Stimulated activated CD4-positive, alpha-beta T cell treated with anti-CD3 and anti-CD28 coated beads, Interleukin-2, amount 100 ng/mL, for 24 hours (primary cell): ENCODE measurements at places on chromosomes 6 and 20.

DNA sequence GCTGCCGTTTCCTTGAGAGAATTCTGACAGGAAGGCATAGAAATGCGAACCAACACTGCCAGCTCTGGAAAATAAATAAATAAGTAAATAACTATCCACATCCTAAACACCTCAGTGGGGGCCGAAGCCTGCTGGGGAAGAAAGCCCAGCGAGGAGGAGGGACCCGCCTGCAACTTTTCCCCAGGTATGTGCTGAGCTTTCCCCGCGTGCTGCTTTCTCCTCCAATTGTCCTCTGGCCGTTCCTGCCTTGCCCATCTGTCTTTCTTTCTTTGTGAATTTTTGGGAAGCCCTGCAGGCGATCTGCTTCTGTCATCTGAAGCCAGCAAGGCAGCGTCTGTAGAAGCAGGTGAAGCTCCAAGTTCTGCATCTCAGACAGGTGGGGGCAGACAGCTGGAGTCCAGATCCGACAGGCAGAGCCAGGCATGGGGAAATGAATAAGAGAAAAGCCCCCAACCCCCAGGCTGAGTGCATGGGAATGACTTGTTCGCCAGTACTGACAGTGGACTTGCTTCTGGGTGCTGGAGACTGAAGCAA lies 49.2 kb upstream of the IL17A start:
- no peak for DNase-seq

GRCh38 chr6:132475925-132476324 lies 37.0 kb downstream of the STX7 start:
- no peak for DNase-seq

DNA sequence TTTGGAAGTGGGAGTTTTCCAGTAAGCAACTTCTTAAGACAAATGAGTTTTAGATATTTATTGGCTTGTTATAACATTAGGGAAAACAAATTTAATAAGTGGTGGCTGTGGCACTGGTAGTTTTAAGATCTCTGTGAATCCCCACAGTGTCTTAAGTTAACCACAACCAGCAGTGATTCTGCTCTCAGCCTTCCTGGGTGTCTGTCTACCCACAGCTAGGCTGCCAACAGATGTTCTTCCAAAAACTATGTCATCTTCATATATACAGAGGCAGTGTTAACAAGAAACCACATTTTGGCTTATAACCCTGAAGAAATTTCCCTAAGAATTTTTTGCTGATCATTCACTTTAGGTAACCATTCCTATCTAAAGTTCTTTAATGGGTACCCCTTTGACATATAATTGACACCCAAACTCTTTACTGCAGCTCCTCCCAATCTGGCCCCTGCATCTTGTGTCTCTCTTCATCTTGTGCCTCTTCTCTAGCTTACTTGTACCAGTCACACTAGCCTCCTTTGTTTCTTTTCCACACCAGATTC lies 52.7 kb downstream of the TOP1 start:
- DNase-seq: no peak

DNA sequence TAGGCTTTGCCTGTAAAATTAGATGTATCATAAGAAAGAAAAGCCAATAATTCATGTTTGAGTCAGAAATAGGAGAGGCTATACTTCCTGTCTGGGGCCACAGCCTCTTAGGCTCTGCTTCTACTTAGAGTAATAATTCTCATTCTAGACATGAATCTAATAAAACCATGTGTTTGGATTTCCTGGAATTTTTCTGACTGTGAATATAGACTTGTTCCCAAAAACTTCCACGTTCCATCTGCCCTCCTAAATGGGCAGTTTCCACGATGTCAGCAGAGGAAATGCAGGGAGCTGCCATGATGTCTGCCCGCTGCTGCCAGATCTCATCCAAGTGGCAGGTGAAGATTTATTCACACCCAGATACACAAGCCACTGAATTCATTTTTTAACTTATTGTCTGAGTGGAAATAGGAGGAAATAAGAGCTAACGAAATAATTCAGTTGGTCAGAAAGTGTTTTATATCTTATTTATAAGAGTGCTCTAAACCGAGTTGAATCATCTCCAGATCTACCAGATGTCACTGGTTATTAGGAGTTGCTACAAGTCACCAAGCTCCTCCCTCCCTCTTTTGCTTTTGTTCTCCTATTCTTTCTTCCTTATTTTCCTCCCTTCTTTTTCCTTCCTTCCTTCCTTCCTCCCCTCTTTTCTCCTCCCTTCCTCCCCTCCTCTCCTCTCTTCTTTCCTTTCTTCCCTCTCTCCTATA lies 69.3 kb downstream of the ALDH8A1 start:
- DNase-seq: no peak

DNA sequence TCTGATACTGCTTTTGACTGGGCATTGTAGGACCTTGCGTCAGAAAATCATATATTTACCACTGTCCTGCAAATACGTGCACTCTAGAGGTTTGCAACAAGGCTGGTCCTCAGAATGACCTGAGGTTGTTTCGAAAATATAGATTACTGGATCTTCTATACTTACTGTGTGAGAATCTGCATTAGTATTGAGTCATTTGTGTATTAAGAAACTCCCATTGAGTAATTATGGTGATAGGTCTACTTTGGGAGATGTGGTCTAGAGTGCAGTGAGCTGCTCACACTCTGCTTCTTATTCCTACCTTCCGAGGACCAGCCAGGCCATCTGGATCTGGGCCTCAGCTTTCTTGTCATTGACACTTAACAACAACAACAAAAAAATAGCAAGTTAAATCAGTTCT lies 9.6 kb downstream of the KLHL32 start:
- no peak for DNase-seq

- no peak for DNase-seq
These were observed 1.1 kb upstream of the DACT2 start for GRCh38 chr6:168320634-168321033.

DNA sequence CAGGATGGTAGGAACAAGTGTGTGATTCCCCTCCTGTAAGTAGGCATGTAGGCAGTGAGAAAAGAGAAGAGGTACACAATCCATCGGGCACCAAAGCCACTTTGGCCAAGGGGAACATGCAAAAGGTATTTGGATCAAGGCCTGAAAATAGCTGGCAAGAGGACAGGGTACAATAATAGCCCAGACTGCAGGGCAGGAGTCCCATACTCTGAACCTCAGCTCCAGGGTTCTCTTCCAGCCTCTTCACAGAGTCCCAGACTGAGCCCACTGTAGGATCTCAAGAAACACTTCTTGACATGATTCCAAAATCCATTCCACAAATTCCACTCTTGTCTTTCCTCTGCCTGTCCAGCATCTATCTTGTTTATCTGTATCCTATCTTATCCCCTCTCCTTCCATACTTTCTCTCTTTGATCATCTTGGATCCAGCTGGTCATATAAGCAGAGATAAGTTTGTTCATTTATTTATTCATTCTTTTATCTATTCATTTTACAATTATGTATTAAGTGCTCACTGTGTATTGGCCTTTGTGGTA lies 19.7 kb downstream of the ACSS2 start:
- DNase-seq: no peak

GRCh38 chr20:53921443-53921973 lies 148.9 kb downstream of the BCAS1 start:
- DNase-seq: no peak

DNA sequence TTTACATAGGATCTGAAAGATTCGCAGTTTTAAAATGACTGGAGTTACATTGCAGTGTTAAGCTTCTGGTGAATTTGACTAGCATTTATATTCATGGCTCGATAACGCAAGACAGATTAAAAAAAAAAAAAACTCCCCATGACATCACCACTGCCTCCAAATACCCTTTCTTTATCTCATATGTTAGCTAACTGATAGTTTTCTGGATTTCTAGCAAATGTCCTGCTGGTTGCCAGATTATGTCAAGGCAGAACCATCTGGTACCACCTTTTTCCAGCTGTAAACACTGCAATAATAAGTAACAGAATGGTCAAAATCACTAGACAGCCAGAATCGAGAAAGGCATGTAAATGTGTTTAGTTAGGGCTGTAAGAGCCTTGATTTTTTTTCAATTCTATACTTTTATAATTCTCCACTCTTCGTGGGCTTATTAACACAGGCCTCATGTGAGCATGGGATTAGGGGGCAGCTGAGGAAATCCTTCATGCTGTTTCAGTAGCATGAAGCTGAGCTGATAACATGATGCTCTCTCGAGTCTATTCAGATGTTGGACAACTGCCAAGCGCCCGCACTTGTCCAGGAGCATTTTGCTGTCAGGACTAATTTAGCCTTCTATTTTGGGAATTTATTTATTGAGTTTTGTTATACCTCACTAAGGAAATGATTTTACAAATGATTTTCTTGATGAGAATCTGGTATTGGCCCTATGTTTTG lies 166.0 kb upstream of the SCGN start:
- DNase-seq: no peak

DNA sequence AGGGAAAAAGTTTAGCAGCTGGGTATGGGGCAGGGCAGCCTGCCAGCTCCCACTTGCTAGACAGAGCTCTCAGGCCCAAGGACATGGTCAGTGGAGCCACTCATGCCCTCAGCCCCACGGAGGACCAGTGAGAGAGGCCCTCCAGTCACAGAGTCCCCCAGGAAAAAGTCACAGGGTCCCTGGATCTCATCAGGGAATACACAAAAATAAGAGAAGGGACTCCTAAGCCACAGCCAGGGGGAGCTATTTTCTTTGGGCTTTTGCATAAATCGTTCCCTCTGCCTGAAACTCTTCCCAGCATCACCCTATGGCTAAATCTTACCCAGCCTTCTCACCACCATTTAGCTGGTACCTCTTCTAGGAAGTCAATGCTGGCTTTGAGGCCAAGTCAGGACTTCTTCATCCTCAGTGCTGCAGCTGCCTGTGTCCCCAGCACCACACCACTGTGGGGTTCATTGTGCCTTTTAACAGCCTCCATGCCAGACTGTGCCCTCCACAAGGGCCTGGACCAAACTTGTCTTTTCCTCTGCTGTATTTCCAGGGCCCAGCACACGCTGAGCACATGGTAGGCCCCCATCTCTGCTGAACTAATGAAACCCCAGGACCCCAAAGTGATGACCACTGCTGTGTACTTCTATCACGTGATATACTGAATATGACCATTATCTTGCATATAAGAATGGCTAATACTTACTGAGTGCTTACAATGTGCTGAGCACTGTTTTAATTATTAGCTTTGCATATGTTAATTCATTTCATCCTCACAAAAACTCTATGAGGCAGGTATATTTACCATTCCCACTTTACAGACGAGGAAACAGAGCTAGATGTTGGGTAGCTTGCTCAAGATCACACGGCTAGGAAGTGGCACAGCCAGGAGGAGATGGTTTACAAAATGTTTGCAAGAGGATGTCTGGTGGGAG lies 2.0 kb downstream of the ZNF335 start:
- DNase-seq: no peak

GRCh38 chr6:46323312-46323965 lies 152.7 kb upstream of the ENPP5 start:
- no peak for DNase-seq

- DNase-seq: no peak
These were observed 162.4 kb downstream of the DST start for GRCh38 chr6:56480246-56480645.

DNA sequence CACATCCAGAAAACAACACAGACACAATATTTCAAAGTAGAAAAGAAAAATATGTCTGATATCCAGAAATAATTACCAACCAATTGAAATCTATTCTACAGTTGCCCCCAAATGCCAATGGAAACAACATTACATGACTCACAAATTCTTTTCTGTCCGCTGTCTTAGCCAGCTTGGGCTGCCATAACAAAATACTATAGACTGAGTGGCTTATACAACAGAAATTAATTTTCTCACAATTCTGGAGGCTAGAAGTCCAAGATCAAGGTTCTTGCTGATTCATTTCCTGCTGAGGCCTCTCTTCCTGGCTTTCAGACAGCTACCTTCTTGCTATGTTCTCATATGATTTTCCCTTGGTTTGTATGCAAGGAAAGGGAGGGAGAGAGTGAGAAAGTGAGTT lies 698.1 kb downstream of the DHX35 start:
- DNase-seq: no peak

DNA sequence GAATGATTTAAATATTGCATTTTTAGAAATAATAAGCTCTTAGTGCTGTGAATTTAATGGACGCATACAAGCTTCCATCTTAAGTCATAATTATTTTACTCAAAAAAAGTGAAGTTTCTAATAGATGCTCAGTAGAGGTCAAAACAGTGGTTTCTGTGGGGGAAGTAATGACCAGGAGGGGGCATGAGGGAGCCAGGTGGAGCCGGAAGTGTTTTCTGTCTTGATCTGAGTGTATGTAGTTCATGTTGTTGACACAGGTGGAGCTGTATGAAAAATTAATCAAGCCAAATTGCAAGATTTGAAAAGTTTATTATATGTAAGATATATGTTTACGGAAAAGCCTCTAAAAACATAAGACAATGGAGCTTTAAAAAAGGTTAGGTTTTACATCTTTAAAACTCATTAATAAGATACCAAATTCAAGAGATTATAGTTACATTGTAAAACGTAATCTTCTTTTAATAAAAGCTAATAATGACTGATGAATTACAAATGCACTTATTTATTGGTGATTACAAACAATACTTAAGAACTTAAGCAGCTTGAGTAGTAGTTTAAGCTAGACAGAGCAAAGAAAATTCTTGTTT lies 68.0 kb downstream of the PLAGL1 start:
- DNase-seq: peak; percentile 56

DNA sequence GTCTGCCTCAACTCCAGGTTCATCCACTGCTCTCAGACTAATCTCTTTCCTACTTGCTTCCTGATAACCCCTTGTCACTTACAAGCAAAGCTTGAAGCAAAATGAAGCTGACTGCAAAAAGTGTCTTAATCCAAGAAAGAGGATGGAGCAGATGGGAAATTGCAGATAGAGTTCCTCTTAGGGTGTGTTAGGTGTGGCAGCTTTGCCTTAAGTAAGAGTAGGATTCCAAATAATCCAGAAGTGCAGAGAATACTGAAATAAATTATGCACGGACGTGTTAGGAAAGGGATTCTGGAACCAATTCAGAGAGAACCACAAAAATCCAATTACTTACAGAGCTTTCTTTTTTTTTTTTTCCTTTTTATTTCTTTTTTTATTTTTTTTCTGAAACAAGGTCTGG lies 6.1 kb upstream of the RPL7L1 start:
- DNase-seq: no peak

GRCh38 chr20:62830821-62831220 lies 14.0 kb downstream of the COL9A3 start:
- DNase-seq: no peak
